ENCODE measurements at places on chromosomes 12 and 14. TPM values are rescaled to one million over a fixed set of nuclear protein-coding genes. Genes with fewer than 3 reads are reported as not detected.

- DNase-seq: no peak
Measured at GRCh38 chr14:94097091-94097490, 13.4 kb upstream of the IFI27 start.

GRCh38 chr14:26088275-26088674 lies 509.6 kb downstream of the NOVA1 start:
- no peak for DNase-seq

GRCh38 chr12:1584326-1584725 lies 10.1 kb downstream of the FBXL14 start:
- no peak for DNase-seq

GRCh38 chr12:102498471-102498870 lies 18.1 kb upstream of the IGF1 start:
- DNase-seq: no peak

DNA sequence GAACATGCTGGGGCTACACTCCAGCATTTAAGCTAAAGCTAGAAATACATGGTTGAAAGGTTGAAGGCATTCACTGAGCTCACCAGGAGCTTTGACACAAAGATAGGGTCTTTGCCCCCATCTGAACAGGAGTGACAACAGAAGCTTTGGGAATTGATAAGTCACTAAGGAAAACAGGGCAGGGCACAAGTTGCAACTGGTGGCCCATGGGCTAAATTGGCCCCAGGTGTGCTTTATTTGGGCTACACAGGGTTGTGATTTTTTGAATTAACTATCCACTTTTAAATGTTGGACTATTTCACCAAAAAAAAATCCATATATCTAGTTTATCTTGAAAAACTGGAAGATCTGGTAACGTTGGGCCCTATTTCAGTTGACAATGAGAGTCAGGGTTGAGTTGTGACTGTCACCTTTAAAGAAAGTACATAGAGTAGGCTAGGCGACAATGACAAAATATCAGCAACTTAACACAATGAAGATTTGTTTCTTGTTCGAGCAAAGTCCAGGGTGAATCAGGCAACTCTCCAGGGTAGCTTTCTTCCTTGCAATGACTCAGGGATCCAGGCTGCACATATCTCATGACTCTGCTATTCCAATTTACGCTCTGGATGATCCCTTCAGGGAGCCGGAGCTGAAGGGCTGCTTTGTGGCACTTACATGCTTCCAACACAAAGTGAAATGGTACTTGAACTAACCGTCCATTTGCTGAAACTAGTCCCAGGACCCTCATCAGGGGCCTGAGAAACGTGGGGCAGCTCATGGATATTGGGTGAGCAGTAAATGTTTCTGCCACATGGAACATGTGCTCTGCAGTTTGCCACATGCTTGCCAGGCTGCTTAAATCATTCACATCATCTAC lies 13.3 kb upstream of the EIF4B start:
- no peak for DNase-seq

GRCh38 chr12:59040656-59041055 lies 120.4 kb upstream of the LRIG3 start:
- no peak for DNase-seq

Gene NXPH4
- 0.47 TPM for total RNA-seq

Gene SCNN1A
- not detected for total RNA-seq

Gene ENDOU
- total RNA-seq: 0.09 TPM

Gene LMNTD1
- total RNA-seq: not detected

Gene GNS
- total RNA-seq: 19.9 TPM

Measured in activated CD4-positive, alpha-beta T cell treated with anti-CD3 and anti-CD28 coated beads, Interleukin-2, amount 10 ng/mL, durations not matched to agents 24 days and 14 days (primary cell).